Ascending aorta (tissue), 2 donors: ENCODE measurements at places on chromosomes 2 and 18.

GRCh38 chr18:26919627-26920026 lies 54.1 kb upstream of the AQP4 start:
- DNase-seq = no peak
- no peak overlapping the region for H3K4me3 ChIP-seq
- H3K36me3 ChIP-seq = no peaks in the 10 kb centered on the region
- no peaks in the 10 kb centered on the region for H3K4me1 ChIP-seq

- no peaks in the 10 kb centered on the region for H3K4me1 ChIP-seq
- H3K36me3 ChIP-seq = no peaks in the 10 kb centered on the region
- no peak for DNase-seq
- H3K27ac ChIP-seq = no peak overlapping the region
These were observed 40.6 kb downstream of the SPC25 start for GRCh38 chr2:168849610-168850009.

- no peaks in the 10 kb centered on the region for H3K4me1 ChIP-seq
- DNase-seq = no peak
- no peak overlapping the region for H3K4me3 ChIP-seq
- no peaks in the 10 kb centered on the region for H3K27me3 ChIP-seq
These were observed 610.2 kb downstream of the DCC start for GRCh38 chr18:52950155-52950554.

- H3K4me1 ChIP-seq = peaks cover 9% of the 10 kb centered on the region
- H3K27ac ChIP-seq = no peak overlapping the region
These were observed 150.8 kb downstream of the PXDN start for GRCh38 chr2:1593371-1594122.

- H3K4me3 ChIP-seq = no peak overlapping the region
- no peaks in the 10 kb centered on the region for H3K4me1 ChIP-seq
- no peaks in the 10 kb centered on the region for H3K27me3 ChIP-seq
- DNase-seq = no peak
- no peaks in the 10 kb centered on the region for H3K36me3 ChIP-seq
These were observed 47.4 kb upstream of the NXPH2 start for GRCh38 chr2:138827426-138828054.

- no peak for DNase-seq
- no peaks in the 10 kb centered on the region for H3K4me1 ChIP-seq
- H3K27ac ChIP-seq = no peak overlapping the region
- no peaks in the 10 kb centered on the region for H3K36me3 ChIP-seq
- H3K27me3 ChIP-seq = no peaks in the 10 kb centered on the region
These were observed 104.1 kb downstream of the CHN1 start for GRCh38 chr2:174901075-174901474.

- no peak for DNase-seq
- H3K4me3 ChIP-seq = no peak overlapping the region
- no peaks in the 10 kb centered on the region for H3K36me3 ChIP-seq
- H3K27me3 ChIP-seq = no peaks in the 10 kb centered on the region
- no peaks in the 10 kb centered on the region for H3K4me1 ChIP-seq
- H3K27ac ChIP-seq = no peak overlapping the region
These were observed 64.3 kb upstream of the CYP26B1 start for GRCh38 chr2:72211777-72212485.
